ENCODE measurements at places on chromosomes 2 and 18. TPM values are rescaled to one million over a fixed set of nuclear protein-coding genes. Genes with fewer than 3 reads are reported as not detected.

RIT2 gene
- total RNA-seq: not detected

RAD51AP2 gene
- total RNA-seq: not detected

CHRND gene
- not detected for total RNA-seq

VAMP5 gene
- 13.7 TPM for total RNA-seq

MC5R gene
- not detected for total RNA-seq

TMEM200C gene
- total RNA-seq: not detected

SAG gene
- not detected for total RNA-seq

LAMA1 gene
- 1.7 TPM for total RNA-seq

SLC30A3 gene
- not detected for total RNA-seq

GPR39 gene
- 1.9 TPM for total RNA-seq

NFU1 gene
- total RNA-seq: 17.9 TPM

SDC1 gene
- 864 TPM for total RNA-seq

CFC1 gene
- total RNA-seq: not detected

TRABD2A gene
- total RNA-seq: 1.5 TPM

IKZF2 gene
- total RNA-seq: 42.6 TPM

CASP10 gene
- total RNA-seq: 4.2 TPM

DSC3 gene
- 967 TPM for total RNA-seq

TXNDC2 gene
- total RNA-seq: 0.06 TPM

APCDD1 gene
- 191 TPM for total RNA-seq

Measured in lower leg skin (tissue), 4 donors.